Daoy (cell line): ENCODE measurements at places on chromosomes 5 and 9. TPM values are rescaled to one million over a fixed set of nuclear protein-coding genes. Genes with fewer than 3 reads are reported as not detected.

Gene PCDHGB4
- total RNA-seq, result 0.06 and 0.09 TPM in 2 replicates

DNA sequence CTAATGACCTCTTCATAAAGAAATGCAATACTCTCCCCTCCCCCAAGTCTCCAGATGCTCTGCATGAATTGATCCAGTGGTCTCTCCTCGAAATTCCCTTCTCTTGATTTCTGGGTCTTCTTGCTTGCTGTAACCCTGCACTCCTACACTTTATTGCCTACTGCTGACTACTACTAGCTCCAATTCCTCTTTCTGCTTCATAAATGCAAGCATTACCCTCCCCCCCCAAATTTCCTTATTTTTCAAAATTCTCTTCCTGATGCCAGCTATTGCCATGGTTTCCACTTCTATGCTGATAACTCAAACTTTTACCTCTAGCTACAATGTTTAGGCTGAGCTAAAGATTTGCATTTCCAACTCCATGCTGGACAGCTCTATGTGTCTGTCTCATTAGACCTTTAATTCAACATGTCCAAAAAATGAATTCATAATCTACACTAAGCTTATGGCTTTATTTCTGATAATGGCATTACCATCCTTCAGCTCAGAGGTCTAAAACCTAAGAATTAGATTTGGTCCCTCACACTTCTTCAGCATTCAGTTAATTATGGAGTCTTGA is 1.4 kb downstream of the ZBTB26 start:
- DNase-seq, result no peak

Gene PCDHGC4
- 0.18 and 0.23 TPM in 2 replicates for total RNA-seq

DNA sequence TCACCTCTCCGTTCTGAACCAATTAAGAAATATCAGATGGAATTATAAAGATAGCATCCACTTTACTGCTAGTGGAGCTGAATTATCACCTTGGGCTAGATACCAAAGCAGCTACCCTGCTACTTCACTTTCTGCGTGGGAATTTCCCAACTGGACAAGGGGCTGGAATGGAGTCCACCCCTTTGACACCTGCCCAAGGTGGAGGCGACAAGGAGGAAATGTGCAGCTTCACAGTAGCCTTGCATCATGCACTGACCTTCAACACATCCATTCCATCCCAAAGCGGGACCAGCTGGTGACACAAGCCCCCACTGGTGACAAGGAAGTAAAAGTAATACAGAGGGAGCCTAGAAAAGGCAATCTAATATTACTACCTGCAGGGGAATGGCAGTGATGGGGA is 30.7 kb downstream of the CTNND2 start:
- DNase-seq, result no peak

GRCh38 chr5:80275347-80275746 is 19.5 kb upstream of the SERINC5 start:
- DNase-seq, result no peak

Gene PPP3R2
- not detected in 2 replicates for total RNA-seq
